ENCODE measurements at places on chromosomes 7 and 10. TPM values are rescaled to one million over a fixed set of nuclear protein-coding genes. Genes with fewer than 3 reads are reported as not detected.

DNA sequence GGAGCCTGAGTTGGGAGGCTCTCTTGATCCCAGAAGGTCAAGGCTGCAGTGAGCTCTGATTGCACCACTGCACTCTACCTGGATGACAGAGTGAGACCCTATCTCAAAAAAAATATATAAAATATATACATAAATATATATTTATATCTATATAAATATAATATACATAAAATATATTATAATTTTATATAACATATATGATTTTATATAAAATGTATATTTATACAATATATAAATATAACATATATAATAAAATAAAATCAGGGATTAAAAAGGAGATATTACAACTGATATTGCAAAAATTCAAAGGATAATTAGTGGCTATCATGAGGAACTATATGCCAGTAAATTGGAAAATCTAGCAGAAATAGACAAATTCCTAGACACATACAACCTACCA is 353.5 kb upstream of the HPS1 start:
- DNase-seq = no peak

DNA sequence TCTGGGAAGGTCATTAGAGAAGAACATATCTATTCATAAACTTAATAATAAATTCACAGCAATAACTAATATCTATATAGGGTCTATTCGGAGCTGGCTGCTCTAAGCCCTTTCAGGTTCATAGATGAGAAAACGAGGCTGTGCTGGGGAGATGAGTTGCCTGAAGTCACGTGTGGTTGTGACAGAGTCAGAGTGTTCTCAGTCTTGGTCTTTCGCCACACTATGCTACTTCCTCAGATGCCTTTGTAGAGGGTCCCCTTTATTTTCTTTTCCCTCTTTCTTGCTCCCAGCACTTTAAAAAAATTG is 43.7 kb upstream of the FAM180A start:
- DNase-seq = no peak

- DNase-seq = no peak
Observed at GRCh38 chr7:91041141-91041540, 223.1 kb upstream of the FZD1 start.

DNA sequence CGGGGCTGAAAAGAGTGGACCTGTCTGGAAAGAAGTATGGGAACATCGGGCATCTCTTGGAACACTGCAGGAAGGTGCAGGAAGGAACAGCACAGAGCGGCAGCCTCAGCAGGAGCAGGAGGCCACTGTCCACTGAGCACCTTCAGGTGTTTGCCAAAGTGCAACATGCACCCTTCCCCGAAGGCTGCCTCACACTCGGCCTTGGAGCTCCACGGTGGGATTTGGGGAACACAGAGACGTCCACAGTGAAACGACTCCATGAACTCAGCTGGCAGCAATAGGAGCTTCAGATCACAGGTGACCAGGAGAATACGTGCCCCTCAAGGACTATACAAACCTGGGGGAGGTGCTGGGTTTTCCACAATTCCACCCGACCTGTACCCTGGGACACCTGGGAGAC is 140.3 kb upstream of the RET start:
- DNase-seq = no peak

DNA sequence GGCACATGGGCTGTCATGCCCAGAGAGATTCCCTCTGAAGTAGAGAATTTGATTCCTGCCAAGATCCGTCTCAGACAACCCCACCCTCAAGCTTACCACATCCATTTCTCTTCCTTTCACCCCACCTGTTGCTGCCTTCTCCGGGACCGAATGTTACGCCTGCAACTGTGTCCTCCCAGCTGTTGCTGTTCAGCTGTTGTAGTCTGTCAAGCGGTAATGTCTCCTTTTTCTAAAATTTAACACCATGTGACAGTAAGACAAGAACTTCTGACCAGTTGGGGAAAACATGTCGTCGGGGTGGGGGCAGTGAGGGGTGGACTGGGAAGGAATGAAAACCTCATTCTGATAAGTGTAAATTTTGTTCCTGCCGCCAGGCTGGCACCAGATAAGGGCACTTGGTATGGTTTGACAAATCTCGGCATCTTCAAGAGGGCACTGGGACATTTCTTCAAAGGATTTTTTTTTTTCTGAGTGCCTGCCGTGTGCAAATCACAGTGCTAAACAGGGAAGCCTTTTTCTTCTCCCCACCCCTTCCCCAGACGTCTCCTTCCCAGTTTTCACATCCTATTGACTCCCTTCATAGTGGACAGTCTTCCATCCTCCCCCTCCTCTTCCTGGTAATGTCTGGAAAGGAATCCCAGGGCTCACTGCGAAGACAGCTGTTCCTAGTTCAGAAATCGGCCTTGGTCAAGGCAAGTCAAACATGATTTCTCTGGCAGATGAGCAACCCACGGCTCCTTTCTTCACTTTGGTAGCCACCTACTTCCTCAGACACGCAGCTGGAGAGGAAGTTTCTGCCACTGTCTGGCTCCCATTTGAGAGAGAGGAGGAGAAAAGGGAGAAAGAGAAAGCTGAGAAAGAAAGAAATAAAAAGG is 5.0 kb upstream of the CELF2 start:
- peak; percentile 23 for DNase-seq

DNA sequence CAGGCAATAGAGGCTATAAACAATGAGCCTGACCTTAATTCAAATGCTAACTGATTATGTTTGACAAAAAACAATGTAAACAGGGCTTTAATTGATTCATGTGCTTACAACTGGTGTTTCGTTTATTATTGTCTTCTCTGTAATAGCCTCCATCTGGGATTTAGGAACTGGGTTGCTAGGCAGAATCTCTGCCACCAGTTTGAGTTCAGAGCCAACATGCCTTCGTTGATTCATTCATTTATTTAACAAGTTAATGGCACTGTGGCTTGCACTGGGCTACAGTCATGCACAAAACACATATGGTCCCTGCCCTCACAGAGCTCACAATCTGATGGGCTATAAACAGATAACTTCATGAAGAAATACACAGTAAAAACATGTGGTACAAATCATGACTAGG is 19.6 kb upstream of the CDHR3 start:
- no peak for DNase-seq

GRCh38 chr7:139959285-139959628 is 103.5 kb downstream of the PARP12 start:
- no peak for DNase-seq

DNA sequence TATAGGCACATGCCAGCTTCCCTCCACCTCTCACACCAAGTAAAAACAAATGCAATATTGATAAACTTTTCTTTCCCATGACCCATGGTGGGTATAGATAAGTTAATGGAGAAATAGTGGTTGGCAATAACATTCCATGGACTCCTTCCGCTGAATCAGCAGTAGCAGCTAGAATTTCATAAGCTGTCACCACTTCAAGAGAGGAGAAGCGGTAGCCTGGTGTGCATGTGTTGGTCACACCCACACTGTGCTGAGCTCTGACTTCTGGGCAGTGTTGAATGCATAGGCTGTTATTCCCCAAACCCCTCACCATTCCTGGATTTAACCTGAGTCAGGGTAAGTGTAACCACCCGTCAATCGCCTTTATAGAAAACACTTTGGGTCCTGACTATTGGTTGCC is 32.5 kb upstream of the BMPER start:
- DNase-seq = no peak

GRCh38 chr10:118870467-118871243 is 115.9 kb upstream of the CACUL1 start:
- peak; percentile 63 for DNase-seq

DNA sequence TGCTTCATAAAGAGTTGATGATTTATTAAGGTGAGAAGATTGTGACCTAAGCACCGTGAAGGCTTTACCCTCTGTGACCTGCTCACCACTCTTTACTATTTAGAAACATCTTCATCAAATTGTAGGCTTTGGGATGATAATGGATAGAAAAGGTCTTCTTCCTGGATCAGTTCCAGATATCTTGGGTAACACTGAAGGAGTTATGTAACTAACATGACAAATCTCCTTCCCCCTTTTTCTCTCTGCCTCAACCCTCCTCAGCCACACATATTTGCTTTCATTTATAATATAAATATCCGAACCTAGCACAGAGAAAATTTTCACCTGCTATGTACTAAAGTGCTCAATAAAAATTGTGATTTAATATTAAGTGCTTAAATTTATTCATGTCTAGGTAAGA is 151.5 kb downstream of the FRMD4A start:
- no peak for DNase-seq

GRCh38 chr7:25578991-25579777 is 350.9 kb upstream of the NPVF start:
- DNase-seq = no peak

GRCh38 chr10:101301111-101301731 is 52.7 kb upstream of the BTRC start:
- no peak for DNase-seq

DNA sequence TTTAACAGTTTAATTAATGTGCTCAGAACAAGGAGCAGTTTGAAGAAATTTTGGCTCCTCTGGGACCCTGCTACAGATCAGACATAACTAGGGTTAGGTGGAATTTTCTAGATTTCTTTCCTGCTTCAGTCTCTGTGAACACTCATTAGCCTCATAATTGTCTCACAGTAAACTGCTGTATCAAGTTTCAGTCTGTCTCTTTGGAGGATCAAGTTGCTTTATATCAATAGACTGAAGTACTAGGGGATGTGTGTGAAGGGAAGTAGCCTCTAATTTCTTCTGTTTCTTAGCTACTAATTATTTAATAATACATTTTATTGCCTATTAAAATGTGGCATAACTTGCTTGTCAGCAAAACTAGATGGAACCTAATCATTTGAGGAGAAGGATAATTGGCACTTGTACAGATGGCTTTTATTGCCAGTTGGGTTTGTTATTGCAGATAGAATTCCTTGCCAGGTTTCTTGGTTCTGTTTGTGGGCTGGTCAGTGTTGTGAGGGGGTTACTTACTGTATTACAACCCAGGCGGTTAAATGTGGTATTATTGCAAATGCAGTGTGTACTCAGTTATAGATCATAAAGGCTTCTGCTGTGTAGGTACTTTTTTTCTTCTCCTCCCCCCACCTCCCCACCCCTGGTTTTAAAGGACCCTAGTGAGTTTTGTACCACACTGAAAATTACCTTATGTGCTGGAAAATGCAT is 758.0 kb downstream of the AUTS2 start:
- no peak for DNase-seq

DNA sequence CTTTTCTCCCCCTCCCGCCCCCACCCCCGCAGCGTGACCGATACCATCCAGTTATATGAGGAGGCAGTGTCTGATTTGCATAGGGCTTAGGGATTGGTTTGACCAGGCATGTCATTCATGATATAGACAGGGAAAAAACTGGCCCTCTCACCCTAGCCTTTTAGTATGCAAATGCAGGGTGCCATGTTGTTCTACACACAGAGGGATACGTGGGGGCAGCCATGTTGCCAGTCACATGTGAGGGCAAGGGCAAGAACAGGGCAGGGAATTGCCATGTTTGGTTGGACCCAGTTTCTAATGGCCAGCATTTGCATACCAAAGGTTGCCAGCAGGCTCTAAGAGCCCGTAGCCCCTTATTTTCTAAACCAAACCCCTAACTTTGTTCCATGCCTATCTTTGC is 552.1 kb downstream of the SORCS1 start:
- no peak for DNase-seq

DNA sequence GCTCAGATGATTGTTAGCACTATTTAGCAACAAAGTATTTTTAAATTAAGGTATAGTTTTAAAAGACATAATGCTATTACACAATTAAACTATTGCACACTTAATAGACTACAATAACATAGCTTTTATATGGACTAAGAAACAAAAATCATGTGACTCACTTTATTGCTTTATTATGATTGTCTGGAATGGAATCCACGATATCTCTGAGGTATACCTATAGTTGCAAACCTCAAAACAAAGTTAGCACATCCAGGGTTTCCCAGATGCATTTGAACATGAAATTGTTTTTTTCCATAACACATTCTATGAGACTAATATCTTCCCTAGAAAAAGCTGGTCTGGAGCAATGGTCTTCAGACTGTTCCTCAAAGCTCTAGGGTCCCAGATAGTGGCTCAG is 18.3 kb upstream of the RPEL1 start:
- no peak for DNase-seq

GRCh38 chr10:58721601-58722281 is 209.1 kb downstream of the BICC1 start:
- DNase-seq = no peak

- DNase-seq = no peak
Observed at GRCh38 chr10:47090042-47090441, 178.8 kb downstream of the PTPN20 start.

DNA sequence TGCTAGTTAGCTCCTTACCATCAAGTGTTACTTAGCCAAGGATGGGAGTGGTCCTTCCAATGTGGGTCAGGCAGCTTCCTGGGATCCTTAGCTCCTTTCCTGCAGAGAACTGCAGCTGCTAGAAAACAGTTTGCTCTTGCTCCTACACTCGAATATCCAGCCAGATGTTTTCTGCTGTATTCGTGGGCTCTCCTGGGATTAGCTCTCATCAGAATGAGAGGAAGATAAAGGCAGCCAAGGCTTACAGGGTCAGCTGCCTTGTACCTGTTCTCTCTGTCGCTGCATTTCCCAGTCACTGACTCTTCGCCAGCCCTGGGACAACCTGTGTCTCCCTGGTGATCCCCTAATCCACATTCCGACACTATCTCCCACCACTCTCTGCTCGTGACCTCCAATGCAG is 29.0 kb downstream of the NEUROD6 start:
- DNase-seq = no peak

DNA sequence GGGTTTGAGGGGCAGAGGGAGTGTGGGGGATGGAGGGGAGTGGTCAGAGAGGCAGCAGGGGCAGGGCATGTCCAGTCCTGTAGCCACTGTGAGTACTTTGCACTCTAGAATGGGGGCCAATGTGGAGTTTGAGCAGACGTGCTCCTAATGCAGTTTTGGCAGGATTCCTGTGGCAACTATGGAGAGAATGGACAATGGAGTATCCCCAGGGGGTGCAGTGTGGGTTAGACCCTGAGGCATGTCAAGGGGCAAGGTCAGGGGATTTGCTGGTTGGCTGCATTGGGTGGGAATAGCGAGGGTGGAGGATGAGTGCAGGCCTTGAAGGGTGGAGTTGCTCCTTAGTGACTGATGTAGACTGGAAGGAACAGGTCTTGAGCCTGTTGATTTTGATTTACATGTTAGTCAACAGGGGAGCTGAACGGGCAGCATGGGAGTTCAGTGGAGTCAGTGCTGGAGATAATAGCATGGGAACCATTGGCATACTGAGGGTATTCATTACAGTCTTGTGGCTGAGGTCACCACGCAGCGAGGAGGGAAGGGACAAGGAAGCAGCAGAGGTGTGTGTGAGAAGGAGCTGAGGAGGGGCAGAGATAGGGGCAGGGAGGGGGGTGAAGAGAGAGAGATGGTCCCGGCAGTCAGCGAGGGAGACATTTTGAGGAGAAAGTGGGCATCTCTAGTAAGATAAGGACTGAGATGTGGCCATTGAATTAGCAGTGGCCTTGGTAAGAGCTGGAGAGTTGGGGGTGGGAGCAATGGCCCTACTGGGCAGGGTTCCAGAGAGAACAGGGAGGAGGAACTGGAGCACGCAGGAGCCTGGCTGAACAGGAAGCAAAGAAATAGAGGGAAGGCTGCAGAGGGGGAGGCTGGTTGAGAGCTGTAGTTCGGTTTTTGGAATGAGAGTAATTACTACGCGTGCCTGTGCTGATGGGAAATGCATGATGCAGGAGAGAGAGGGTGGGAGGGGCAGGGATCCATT is 112.7 kb downstream of the CCNY start:
- peak; percentile 39 for DNase-seq

FKBP9 gene
- 182 TPM for polyA plus RNA-seq

VENTX gene
- 0.09 TPM for polyA plus RNA-seq

ADAMTS14 gene
- 7.4 TPM for polyA plus RNA-seq

FAM25G gene
- 0.33 TPM for polyA plus RNA-seq

PSMA2 gene
- 159 TPM for polyA plus RNA-seq

MKX gene
- polyA plus RNA-seq = 1.1 TPM

MYL10 gene
- 0.40 TPM for polyA plus RNA-seq

All from right lung (tissue), 10 donors.